ENCODE measurements at places on chromosomes 6 and 20.
A peak's percentile ranks its signal among the peaks of the same experiment; 100 is the strongest.

DNA sequence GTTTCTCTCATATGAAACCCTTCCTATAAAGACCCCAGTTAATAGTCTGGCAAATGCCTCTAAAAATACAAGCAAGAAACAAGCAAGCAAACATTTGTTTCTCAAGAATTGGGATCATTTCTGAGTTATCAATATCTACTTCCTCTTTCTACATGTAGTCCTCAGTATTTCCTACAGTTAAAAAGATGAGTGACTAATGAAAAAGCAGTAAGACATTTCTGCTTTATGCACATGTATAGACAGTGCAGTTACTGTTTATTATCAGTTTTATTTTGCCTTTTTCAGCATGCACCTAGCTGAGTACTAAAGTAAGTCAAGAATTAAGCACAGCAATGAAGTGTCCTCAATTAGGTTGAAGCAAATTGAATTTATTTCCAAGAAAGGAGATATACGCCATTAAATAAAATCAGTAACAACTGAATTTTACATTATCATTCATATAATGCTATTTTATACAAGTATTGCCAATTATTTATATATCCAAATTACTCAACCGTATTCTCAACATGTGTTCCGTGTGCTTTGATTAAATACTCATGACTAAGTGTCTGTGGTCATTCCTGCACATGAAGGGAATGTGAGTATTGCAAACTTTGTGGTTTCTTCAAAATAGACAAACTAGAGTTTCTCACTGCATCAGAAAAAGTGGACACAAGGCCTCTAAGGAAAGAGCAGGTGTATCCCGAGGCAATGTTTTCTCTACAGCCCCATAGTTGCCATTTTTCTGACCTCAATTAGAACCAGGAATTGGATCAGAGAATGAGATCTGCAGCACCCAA is 159.3 kb upstream of the MARCKS start:
- peak; percentile 31 for DNase-seq

GRCh38 chr20:24952376-24953208 is 3.5 kb downstream of the CST7 start:
- no peak for DNase-seq

DNA sequence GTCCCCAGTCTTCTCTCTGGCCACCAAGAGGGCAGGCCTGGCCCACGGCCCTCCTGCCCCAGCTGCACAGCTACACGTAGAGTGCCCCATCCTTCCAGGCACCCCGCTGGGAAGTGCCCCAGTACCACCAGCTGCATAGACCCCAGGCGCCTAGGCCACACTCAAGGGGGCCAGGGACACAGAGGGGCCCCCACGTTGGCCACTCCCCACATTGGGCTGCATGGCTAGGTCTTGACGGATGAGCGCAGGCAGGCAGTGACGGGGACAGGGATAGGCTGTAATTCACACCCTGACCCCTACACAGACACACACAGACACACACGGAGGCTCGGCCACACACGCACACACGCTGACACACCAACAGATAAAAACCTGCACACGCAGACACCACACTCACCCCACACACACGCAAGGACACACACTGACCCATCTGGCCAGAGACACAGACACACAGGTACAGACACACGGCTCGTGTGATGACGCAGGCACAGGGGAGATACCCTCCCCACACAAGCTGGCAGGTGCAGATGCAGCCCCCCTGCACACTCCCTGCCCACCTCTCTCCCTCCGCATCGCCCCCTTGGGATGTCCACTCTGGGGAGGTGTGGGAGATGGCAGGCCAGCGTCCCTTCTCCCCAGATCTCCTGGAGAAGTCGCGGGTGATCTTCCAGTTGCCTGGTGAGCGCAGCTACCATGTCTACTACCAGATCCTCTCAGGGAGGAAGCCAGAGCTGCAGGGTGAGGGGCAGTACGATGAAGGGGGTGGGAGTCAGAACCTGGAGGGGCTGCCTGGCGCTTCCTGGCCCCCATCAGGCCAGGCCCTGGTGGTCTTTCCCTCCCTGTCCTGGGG is 30.0 kb downstream of the MYH7B start:
- DNase-seq, result no peak

DNA sequence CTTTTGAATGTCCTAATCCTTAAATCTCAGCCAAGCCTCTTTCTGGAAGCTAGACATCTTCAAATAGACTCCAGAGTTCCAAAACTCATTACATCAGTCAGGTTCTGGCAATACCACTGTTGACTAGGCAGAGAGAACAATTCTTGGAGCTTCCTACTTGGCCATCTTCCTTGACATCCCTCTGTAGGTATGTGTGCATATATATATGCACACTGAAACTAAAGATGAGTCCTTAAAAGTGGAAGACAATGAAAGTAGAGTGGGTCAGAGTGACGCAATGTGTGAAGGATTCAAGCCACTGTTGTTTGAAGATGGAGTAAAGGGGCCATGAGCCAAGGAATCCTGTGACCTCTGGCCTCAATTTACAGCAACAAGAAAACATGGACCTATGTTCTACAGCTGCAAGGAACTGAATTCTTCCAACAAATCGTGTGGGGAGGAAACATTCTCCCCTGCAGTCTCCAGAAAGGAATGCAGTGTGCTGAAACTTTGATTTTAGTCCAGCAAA is 18.7 kb upstream of the DUSP22 start:
- DNase-seq, result no peak

GRCh38 chr6:105941621-105942412 is 144.3 kb upstream of the PRDM1 start:
- no peak for DNase-seq

DNA sequence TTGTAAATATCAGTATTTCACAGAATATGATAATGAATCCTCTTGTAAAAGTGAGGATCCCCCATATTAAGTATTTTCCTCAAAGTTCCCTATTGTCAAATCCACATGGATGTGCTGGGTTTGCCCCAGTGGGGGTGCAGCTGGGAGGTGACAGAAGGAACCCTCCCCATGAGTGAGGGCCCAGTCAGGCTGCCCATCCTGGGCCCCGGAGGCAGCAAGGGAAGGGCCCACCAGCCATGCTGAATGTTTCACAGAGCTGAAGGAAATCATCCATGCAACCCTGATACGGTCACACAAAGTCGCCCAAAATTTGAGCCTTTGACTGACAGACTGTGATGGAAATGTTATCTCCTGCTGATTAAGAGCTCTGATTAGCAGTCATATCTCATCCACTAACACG is 39.7 kb downstream of the FRMD1 start:
- DNase-seq, result no peak

Data from Kasumi-1 (cell line).